Foreskin keratinocyte (primary cell): ENCODE measurements at places on chromosomes 12 and 14. TPM values are rescaled to one million over a fixed set of nuclear protein-coding genes. Genes with fewer than 3 reads are reported as not detected.

- no peak for DNase-seq
Measured at GRCh38 chr12:118986050-118986449, 4.7 kb downstream of the SRRM4 start.

- no peak for DNase-seq
Measured at GRCh38 chr12:49875115-49875720, 28.5 kb downstream of the FAIM2 start.

DNA sequence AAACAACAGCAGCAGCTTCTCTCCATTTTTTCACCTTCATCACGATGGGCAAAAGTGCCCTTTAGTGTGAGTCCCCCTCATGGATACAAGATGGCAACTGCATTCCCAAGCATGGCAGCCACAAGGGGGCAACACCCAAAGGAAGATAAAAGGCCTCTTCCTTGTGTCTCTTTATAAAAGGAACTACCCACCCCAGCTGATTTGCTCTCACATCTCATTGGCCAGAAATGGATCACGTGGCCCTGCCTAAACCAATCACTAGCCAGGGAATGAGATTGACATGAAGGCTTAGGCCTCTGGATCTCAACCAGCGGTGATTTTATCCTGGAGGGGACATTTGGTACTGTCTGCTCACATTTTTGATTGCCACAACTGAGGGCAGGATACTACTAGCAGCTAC lies 21.9 kb upstream of the IFT81 start:
- peak; percentile 43 for DNase-seq

DNA sequence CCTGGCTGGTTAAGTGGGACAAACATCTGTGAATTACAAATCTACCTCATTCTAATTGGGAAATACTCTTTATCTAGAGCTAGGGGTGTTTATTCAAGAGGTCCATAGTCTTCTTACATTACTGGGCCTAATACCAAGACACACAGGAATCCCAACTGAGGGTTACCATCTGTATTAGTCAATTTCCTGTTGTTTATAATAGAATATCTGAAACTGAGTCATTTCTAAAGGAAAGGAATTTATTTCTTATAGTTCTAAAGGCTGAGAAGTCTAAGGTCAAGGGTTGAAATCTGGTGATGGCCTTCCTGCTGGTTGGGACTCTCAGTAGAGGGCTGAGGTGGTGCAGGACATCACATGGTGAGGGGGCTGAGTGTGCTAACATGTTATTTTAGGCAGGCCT lies 36.0 kb downstream of the RTRAF start:
- DNase-seq, result peak; percentile 49

Gene CMA1
- not detected in 2 replicates for total RNA-seq

- no peak for DNase-seq
Measured at GRCh38 chr12:110641521-110641920, 27.6 kb downstream of the TCTN1 start.

- no peak for DNase-seq
Measured at GRCh38 chr12:19642345-19642744, 203.1 kb downstream of the AEBP2 start.

Gene SLC6A13
- total RNA-seq, result not detected in 2 replicates

DNA sequence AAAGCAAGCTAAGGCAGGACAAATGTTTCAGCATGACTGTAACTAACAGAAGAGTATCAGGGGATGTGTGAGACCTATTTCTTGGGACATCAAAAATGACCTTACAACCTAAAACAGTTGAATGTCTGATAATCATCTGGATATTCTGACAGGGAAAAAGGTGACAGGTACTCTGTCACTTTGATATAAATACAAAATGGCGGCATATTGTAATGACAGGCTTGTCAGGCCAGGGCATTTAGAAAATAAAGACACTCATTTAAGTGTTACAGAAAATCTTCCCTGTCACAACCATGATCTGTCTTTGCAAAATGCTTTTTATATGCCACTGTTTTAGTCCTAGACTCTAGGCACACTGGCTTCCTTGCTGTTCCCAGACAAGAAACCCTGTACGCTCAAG lies 1033.3 kb upstream of the FLRT2 start:
- DNase-seq, result no peak

GRCh38 chr14:67480011-67480410 lies 8.5 kb downstream of the TMEM229B start:
- DNase-seq, result no peak

Gene BIN2
- total RNA-seq, result not detected in 2 replicates

GRCh38 chr12:120684523-120684932 lies 2.4 kb upstream of the MLEC start:
- DNase-seq, result no peak

GRCh38 chr12:22541496-22542155 lies 2.7 kb downstream of the C2CD5 start:
- DNase-seq, result no peak

- no peak for DNase-seq
Measured at GRCh38 chr14:72518809-72519377, 375.0 kb downstream of the DPF3 start.

- no peak for DNase-seq
Measured at GRCh38 chr12:40056373-40056772, 49.5 kb downstream of the SLC2A13 start.

Gene AICDA
- total RNA-seq, result not detected in 2 replicates

DNA sequence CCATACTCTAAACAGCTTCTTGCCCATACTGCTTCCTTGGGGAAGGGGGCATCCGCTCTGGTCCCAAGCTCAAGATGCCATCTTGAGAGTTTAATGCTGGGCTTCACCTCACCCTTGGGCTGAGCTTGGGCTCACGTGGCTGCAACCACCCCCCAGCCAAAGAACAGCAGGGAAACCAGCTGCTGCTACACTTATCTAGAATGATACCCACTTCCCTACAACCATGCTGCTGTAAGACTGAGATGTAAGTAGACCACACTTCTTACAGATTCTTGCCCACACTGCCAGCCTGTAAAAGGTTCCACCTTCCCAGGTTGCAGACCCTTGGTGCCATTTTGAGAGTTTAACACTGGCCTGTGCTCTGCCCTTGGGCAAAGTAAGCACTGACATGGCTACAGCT lies 9.7 kb downstream of the CTSG start:
- no peak for DNase-seq
